T-helper 2 cell (primary cell): ENCODE measurements at places on chromosomes 1 and 21.

DNA sequence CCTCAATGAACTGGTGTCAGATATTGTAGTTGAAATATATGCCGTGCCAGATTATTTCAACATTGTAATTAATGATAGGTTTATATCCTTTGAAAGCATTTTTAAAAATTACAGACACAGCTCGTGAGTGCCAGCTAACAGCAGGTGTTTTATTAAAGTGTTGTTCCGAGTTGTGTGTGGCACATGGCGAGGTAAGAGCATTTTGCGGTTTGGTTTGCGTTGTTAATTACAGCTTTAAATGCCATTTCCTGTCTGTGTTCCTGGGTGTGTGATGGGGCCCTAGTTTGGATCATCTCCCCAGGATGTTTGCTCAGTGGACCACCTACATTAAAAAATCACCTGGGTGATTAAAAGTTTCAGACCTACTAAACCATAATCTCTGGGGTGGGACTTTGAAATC is 97.4 kb downstream of the PRDM2 start:
- DNase-seq: no peak

DNA sequence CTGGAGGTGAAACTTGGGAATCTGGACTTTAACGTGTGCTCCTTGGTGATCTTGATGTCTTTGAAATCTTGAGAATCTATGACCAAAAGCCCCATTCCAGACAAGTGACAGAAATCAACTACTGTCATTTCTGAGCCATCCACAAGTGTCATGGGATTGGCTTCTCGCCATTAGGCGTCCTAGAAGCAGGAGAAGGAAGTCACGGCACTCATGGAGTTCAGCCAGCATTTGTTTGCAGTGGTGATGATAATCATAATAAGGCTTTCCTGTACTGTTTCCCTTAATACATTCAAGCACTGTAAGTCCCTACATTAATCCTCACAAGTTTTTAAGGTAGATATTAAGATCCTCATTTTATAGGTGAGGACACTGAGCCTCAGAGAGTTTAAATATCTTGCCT is 11.9 kb downstream of the F5 start:
- DNase-seq: no peak

DNA sequence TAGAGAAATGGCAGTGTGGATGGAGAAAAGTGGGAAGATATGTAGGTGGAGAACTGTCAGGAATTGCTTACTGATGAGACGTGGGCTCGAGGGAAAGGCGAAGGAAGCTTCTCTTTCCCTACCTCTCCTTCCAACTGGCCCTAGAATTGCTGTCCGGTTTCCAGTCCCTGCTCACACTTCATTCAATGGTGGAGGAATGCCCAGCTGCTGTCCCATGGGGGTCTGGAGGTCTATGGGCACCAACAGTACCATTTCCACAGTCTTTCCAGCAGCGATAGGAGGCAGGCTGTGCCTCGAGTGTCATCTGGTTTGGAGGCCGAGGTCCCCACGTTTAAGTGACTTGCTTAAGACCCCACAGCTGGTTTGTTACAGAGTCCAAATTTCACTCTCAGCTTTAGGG is 31.5 kb upstream of the CD1D start:
- no peak for DNase-seq

DNA sequence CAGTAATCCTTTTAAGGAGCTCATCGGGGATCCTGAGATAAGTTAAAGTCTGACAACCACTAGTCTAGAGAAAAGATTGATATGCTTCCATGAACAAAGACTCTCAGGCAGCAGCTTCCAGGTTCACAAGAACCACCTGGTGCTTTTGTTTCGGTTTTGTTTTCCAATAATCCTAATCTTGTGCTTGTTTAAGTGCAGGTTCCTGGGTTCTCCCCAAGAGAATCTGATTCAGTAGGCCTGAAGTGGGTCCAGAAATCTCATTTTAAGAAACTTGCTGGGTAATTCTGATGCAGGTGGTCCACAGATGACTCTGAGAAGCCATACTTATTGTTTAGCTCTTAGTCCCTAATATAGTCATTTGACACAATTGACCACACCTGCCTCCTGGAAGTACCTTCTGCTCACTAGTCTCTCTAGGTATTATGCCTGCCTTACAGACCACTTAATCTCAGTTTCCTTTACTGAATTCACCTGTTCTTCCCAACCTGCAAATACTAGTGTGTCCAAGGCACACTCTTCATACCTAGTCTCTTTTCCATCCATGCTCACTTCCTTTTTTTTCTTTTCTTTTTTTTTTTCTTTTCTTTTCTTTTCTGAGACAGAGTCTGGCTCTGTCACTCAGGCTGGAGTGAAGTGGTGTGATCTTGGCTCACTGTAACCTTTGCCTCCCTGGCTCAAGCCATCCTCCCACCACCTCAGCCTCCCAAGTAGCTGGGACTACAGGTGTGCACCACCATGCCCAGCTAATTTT is 20.5 kb upstream of the FRRS1 start:
- DNase-seq: no peak

DNA sequence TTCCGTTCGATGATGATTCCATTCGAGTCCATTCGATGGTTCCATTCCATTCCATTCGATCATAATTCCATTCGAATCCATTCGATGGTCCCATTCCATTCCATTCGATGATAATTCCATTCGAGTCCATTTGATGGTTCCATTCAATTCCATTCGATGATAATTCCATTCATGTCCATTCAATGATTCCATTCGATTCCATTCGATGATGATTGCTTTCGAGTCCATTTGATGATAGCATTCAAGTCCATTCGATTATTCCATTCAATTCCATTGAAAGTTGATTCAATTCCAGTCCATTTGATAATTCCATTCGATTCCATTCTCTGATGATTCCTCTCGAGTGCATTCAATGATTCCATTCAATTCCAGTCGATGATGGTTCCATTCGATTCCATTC is 3895.3 kb downstream of the SRGAP2C start:
- no peak for DNase-seq

- no peak for DNase-seq
Observed at GRCh38 chr1:55143684-55144083, 71.5 kb downstream of the USP24 start.

- DNase-seq: no peak
Observed at GRCh38 chr1:56029319-56030003, 549.9 kb downstream of the PLPP3 start.
